Left ventricle myocardium superior (tissue), 1 donor: ENCODE measurements at places on chromosomes 13 and 19. TPM values are rescaled to one million over a fixed set of nuclear protein-coding genes. Genes with fewer than 3 reads are reported as not detected.

ZNF284 gene
- 1.8 TPM for total RNA-seq

RDH8 gene
- total RNA-seq = not detected

ANKRD10 gene
- 49.4 TPM for total RNA-seq

WDR87 gene
- total RNA-seq = not detected

DNA sequence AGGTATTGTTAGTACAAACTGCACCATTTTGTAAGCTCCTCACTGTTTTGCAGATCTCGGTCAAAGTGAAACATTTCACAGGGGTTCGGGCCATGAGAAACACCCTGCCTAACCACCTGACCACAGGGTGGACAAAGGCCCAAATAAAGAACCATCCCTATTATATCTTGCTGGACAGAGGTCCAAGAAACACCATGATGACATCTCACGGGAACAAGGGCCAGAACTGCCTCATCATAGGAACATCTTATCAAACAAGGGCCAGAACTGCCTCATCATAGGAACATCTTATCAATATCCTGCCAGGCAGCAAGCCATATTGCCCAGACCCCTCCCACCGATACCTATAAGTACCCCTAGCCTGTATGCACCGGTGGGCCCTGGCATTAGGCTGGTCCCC, 99.7 kb downstream of the PCDH9 start:
- no peak for DNase-seq

- DNase-seq = no peak
Observed at GRCh38 chr13:51581148-51581820, 3.0 kb upstream of the WDFY2 start.

- DNase-seq = no peak
Observed at GRCh38 chr13:21478881-21479808, 20.0 kb upstream of the ZDHHC20 start.

GRCh38 chr19:34733266-34733745, 737 bp upstream of the ZNF181 start:
- no peak for DNase-seq

- DNase-seq = no peak
Observed at GRCh38 chr19:43395561-43395960, 19.1 kb upstream of the TEX101 start.
